GM04503 (cell line): ENCODE measurements at places on chromosomes 11 and 22.

- no peak for DNase-seq
These were observed 4.9 kb downstream of the TCP11L1 start for GRCh38 chr11:33044285-33044756.

DNA sequence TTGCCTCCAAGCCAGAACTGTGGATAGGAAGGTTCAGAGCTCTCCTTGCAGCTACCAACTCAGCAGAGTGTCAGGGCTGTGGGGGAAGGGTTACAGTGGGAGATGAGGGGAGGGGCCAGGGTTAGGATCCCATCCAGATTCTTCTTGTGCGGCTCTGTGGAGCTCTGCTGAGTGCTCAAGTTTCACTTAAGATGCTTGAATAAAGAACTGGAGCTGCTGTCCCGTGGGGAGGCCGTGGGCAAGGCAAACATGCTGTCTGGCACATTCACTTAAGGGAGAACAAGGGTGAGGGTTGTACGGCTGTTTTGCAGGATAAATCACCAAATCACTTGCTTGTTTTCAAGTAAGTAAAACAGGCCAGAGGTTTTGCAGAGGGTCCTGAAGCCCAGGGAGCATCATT, 197.1 kb downstream of the FAM76B start:
- DNase-seq, result no peak

- DNase-seq, result no peak
These were observed 121.2 kb downstream of the IGLL1 start for GRCh38 chr22:23458663-23459541.

DNA sequence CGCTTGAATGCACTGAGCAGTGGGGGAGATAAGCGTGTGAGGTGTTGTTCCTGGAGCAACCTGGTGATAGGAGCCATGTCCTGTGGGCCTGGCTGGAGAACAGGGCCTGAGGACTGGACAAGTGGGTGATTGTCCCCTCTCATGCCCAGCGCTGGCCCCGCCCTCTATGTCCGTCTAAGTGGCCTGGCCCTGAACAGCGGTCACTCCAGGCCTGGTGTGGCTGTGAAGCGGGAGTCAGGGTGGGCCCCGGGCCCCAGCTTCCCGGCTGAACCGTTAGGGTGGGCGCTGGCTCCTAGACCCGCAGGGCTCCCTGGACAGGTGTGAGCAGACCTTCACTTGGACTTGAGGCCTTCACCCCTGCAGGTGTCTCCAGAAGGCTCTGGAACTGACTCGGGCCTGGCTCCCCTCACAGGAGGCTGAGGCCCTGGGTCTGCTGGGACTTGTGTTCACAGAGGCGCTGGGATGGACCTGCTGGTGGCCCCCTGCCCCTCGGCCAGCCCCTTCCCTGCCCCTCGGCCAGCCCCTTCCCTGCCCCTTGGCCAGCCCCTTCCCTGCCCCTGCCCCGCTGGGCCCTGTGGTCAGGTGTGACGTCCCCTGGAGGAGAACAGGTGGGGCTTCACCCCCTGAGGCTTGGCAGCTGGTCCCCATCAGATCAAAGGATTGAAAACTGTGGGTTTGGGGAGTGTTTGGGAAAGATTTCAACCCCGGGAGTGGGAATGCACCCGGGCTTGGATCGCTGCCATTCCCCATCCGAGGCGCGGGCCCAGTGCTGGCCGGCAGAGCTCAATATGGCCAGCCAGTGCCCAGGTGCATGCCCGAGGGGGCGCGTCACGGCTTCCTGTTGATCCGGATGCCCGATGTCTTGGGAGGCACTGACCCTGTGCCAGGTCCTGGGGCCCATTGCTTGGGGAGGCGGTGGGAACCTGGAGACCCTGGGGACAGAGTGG, 3.2 kb upstream of the MUC6 start:
- no peak for DNase-seq

- DNase-seq, result no peak
These were observed at the start of gene C11orf52 for GRCh38 chr11:111918390-111919256. Gene C11orf52, plus strand, starts transcription at chr11:111918913. Its CDS starts 60 bp downstream, at chr11:111918973.

- DNase-seq, result no peak
These were observed 524.0 kb upstream of the LRRC4C start for GRCh38 chr11:41983475-41983874.

GRCh38 chr22:46918197-46918596, 155.7 kb downstream of the TBC1D22A start:
- no peak for DNase-seq

DNA sequence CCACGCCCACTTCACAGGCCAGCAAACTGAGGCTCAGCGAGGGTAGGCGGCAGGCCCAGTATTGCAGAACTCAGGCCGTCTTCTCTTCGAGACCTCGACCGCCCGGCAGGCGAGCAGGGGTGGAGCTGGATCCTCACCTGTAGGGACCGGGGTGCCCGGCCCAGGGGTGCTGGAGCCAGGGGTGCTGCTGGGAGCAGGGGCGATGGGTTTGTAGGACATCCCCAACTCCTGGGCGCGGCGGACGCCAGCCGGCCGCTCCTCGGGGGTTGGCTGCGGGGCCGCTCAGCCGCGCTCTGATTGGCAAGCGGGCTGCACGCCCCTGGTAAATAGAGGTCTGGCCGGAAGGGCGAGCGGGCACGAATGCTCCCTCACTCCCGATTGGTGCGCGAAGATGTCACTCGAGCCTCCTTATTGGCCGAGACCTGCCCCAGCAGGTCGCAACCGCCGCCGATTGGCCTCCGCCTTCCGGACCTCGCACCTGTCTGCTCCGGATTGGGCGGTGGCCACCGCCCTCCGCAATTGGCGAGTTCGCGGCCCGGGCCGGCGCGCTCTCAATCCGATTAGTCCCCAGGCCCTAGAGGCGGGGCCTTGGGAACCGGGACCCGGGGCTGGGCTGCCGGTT, at the start of gene CDK2AP2:
Gene CDK2AP2 (minus strand): TSS at position 299 of the 622 bp plus-strand sequence. CDS start 80 bp downstream, at position 219.
- peak; percentile 95 for DNase-seq

DNA sequence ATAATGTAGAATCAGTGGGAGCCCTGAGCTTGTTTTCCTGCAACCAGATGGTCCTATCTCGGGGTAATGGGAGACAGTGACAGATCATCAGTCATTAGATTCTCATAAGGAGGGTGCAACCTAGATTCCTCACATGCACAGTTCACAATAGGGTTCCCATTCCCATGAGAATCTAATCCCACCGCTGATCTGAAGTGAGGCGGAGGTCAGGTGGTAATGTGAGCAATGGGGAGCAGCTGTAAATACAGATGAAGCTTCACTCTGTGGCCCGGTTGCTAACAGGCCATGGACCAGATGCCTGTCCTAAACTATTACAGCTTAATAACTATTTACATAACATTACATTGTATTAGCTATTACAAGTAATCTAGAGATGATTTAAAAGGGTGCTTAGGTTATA, 17.0 kb downstream of the DIXDC1 start:
- DNase-seq, result no peak
